ENCODE measurements at places on chromosomes 7 and 10.

GRCh38 chr10:132449051-132449810, 52.2 kb downstream of the PWWP2B start:
- DNase-seq: peak; percentile 31

- no peak for DNase-seq
Measured at GRCh38 chr10:24873281-24873683, 79.1 kb downstream of the PRTFDC1 start.

- DNase-seq: no peak
Measured at GRCh38 chr10:2680821-2681220, 386.5 kb upstream of the PFKP start.

DNA sequence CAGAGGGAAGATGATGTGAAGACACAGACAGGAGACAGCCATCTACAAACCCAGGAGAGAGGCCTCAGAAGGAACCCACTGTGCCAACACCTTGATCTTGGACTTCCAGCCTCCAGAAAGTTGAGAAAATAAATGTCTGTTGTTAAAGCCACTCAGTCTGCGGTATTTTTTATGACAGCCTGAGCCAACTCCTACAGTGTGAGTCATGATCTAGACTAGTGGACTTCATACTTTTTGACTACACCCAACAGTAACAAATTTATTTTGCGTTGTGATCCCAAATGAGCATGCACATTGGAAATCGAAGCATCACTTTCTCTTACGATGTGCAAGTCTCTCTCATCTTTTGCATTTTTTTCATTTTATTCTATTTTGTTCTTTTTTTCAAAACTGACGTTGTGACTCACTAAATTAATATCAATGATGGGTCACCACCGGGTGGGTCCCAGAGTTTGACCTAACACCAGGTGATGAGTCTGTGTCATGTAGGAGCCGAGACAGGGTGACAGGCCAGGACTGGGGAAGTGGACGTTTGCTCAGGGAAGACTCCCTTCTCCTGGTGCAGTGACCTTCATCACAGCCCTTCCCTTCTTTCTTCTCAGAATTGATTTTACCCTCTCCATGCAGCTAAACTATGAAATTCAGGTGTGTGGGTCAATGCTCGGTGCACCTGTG, 28.9 kb downstream of the PHYH start:
- no peak for DNase-seq

DNA sequence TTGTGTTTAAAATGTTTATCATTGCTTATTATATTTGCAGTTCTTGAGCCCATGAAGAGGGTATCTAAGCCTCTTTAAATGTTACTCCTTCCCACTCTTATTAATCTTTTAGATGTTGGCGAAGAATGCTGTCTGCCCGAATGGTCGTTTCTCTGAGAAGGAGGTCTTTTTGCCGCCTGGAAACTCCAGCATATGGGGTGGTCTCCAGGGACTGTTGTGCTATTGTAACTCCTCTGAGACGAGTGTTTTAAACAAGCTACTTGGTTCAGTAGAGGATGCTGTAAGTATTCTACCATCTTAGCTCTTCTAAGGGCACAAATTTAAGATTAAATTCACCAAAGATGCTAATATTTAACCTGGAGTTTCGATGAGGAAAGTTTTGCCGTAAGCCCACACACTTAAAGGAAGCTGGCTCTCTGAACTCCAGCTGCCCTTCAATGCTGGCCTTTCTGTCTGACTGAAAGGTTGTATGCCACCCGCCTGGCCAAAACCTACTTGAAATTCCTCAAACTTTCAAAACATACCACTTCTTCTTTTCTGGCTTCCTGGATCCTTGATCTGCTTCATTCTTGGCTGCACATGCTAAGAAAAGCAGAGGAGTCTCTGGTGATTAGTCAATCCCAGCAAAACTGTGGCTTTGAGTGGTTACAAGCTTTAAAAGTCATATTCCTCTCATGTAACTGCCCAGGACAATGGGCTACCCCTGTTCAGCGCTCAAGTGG, 74.7 kb downstream of the ABCA13 start:
- no peak for DNase-seq

DNA sequence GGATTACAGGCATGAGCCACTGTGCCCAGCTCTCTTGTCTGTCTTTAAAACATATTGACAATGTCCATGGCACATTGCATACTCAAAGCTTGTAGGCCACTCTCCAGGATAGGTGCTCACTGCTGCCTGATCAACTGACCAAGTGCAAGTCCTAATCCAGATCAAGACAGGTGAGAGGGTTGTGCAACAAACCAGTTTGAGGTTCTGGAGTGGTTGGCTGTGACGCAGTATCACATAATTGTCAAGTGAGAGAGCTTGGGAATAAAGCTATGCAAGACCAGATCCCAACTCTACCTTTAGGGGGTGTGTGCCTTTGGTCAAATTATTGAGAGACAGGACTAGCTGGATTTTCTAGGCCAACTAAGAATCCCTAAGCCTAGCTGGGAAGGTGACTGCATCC, 43.0 kb upstream of the OPN4 start:
- DNase-seq: no peak

DNA sequence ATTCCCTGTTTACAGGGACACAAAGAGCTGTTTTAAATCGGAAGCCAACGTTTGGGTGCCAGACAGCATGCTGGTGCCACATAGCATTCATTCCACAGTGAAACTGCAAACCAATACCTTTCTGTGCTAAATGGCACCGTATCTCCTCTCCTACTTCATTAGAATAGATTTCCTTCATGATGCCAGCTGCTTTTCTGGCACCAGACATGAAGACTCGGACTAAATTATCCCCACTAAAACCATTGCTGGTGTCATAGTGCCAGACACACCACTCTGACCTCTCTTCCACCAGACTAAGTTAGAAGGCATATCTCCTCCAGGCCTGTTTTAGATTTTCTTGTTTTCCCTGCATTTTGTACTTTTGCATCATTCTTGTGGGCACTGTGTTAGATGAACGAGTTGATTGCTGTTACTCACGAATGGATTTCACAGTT, 155.1 kb downstream of the ETV1 start:
- no peak for DNase-seq

DNA sequence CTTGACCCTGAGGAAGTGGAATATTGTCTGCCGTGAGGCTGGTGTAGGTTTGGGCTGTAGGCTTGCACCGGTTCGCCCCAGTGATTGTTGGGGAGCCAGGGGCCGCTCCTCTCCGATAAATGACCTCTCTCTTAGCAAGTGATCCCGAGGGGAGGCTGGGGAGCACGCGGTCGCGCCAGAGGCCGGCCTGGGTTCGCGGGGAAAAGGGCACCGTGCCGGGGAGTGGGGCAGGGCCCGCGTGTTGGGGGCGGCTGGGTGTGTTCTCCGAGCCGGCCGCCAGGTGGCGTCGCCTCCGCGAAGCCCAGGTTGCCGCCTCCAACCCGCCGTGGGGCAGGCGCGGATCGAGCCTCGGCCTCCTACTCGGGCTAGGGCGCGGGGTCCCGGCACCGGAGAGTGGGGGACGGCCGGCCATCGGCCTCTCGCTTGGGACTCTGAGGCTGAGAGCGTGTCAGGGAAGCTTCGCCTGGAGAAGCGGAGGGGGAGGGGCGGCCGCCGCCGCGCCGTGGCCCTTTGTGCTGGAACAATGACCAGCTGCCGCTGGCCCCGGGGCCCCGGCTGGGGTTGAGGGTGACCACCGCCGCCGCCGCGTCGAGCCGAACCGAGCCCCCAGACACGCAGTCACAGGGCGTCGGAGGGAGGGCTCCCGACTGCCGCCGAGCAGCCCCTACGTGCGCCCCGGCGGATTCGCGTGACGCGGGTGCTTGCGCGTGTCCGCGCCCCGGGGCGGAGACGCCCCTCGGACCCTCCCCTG, 442 bp upstream of the LZTS2 start:
- peak; percentile 92 for DNase-seq

DNA sequence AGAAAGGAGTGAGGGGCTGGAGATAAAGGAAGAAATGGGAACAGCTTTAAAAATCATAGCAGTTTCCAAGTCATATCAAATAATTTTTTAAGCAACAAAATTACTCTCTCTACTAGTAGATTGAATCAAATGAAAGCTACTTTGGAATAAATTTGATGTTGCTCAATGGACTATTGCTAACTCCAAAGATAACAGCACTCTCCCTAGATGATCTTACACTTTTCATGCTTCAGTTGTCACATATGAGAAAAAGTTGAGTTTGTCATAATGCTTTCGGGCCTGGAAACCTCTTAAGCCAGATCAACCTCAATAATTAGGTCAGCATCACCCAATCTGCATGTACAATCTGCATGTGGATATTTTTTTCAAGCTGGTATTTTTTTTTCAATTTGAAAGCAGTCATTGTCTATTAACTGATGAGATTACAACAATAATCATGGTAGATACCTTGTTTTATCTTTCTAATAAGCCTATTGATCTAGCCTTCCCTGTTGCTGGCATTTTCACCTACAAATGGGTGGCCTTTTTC, 31.3 kb downstream of the LIPJ start:
- no peak for DNase-seq

DNA sequence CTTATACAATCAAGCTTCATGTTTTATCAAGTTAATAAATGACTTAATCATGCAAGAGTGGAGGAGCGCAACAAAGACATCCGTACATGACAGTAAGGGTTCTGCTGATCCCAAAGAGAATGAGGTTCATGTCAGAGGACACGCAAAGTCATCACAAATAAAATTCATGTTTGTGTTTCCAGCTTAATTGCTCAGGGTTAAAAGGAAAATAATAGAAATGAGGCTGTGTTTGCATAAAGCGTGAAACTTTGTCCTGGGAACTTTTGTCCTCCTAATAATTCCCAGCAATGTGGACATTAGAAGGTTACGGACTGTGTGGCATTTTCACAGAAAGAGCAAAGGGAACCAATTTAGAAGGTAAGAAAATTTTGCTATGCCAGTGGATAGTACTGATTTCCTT, 237.3 kb downstream of the INHBA start:
- DNase-seq: no peak

DNA sequence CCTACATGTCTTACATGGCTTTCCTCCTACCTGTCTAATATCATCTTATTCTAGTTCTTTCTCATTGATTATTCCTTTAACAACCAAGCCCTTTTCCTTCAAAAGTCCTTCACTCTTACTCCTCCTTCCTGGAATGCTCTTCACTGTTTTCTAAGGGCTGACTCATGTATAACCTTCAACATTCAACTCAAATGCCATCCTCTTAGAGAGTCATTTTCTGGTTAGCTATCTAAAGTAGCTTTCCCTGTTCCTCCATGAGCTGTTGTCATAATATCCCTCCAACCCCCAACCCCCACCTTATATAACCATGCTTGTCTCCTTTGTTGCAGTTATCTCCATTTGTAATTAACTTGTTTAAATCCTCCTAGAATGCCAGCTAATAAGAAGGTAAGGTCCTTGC, 286.8 kb downstream of the ADK start:
- DNase-seq: no peak

GRCh38 chr10:75165684-75166622, 44.6 kb upstream of the VDAC2 start:
- DNase-seq: no peak

DNA sequence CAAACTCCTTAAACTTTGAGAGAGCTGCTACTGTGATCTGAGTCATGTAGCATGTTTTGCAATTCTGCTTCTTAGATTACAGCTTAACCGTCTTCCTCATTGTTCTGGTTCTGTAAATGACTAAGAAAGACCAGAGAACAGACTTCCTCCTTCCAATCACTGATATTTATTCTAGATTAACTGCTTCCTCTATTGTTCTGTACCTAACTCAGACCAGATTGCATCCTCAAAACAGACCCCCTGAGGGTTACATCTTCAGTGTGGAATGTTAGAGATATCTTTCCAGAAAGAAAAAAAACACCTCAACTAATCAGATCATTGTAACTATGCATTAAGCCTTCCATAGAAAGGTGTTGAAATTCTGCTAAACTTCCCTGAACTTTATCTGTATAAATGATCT, 5.7 kb upstream of the PIP start:
- no peak for DNase-seq

GRCh38 chr7:121752706-121753105, 120.3 kb upstream of the PTPRZ1 start:
- no peak for DNase-seq

GRCh38 chr10:7955446-7955845, 99.0 kb upstream of the GATA3 start:
- no peak for DNase-seq

- DNase-seq: peak; percentile 84
Measured at GRCh38 chr10:132407243-132407746, 10.3 kb downstream of the PWWP2B start.

DNA sequence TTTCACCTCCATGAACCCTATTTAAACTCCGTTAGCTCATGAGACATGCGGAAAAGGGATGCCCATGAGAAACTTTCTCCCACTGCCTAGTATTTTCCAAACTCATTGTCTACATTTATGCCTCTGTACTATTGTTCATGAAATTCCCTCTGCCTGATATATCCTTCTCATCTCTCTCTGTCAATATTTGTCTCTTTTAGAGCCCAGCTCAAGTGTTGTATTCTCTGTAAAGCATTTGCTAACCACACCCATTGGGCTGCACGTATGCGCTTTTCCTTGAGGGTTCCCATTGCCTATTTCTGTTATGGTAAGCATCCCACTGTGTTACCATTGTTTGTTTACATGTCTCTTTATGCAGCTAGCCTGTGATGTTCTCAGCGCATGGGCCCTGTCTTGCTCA, 211.4 kb downstream of the MDFIC start:
- no peak for DNase-seq

DNA sequence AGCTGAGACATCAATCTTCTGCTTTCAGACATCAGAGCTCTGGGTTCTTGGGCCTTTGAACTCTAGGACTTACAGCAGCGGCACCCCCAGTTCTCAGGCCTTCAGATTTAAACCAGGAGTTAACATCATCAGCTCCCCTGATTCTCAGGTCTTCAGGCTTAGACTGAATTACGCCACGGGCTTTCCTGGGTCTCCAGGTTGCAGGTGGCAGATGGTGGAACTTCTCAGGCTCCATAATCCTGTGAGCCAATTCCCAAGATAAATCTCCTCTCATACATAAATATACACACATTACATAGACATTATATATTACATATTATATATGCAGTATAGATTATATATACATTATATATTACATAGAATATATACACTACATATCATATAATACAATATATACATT, 408.9 kb upstream of the AUTS2 start:
- DNase-seq: no peak

- DNase-seq: no peak
Measured at GRCh38 chr10:120578890-120579289, 121.9 kb downstream of the PLPP4 start.

GRCh38 chr7:159095979-159096411, 48.7 kb downstream of the VIPR2 start:
- DNase-seq: peak; percentile 46

DNA sequence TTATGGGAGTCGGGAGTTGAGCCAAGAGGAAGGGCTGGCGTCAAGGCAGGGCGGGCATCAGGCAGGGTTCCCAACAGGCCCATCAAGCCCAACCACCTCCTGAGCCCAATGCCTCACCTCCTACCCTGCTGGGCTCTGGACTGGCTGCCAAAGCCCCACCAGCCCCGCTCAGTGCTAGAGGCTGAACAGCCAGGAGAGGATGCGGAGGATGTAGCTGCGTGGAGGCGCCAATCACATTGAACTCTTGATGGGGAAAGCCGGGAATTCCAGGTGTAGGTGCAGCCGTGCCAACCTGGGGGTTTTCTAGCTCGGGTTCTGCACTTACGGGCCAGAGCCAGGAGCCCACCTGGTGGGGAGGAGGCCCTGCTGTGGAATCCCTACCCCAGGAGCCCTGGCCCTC, 12.9 kb downstream of the ATP5MF start:
- DNase-seq: peak; percentile 50

GRCh38 chr7:22717760-22718159, 9.2 kb upstream of the IL6 start:
- no peak for DNase-seq

Measured in left ventricle myocardium superior (tissue), 1 donor.